ENCODE measurements at places on chromosomes 11 and 22.
A peak's percentile ranks its signal among the peaks of the same experiment; 100 is the strongest.

- no peak for DNase-seq
Measured at GRCh38 chr11:110121204-110121603, 28.0 kb downstream of the ZC3H12C start.

DNA sequence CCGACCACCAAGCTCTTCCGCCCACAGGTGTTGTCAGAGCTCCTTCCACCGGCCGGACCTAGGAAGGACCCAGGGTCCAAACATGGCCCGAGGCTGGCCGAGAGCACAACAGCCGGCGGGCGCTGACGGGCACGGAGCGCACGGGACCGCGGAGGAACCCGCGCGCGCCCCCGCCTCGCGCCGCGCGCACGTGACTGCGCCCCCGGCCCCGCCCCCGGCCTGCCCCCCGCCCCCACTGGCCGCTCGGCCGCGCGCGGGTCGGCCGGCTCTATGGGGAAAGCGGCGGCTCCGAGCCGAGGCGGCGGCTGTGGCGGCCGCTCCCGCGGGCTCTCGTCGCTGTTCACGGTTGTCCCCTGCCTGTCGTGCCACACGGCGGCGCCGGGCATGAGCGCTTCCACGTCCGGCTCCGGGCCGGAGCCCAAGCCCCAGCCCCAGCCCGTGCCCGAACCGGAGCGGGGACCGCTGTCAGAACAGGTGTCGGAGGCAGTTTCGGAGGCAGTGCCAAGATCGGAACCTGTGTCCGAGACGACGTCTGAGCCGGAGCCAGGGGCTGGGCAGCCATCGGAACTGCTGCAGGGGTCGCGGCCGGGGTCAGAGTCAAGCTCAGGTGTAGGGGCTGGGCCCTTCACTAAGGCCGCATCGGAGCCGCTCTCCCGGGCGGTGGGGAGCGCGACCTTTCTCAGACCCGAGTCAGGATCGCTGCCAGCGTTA lies at the start of gene OSBP2:
OSBP2 (plus strand) TSS at position 235 of the 711 bp plus-strand sequence; CDS start at position 271, 36 bp downstream.
- DNase-seq: no peak

DNA sequence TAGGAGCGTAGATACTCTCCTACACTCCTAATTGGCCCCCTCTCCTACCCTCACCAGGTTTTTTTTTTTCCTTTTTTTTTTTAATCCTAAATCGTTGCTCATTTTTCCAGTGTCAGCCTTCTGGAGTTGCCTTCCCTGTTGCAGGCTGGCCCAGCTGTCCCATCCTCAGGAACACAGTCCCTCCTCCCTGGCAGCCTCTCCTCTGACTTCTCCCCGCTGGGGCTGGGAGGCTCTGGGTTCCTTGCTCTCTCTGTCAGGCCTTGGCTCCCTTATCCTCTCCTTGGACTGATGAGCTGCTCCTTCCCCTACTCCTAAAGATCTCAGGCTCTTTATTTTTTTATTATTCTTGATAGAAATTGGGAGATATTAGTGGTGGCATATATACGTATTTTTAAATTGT lies 62.2 kb downstream of the PKNOX2 start:
- no peak for DNase-seq

- no peak for DNase-seq
Measured at GRCh38 chr11:69868006-69868810, 49.0 kb upstream of the FGF3 start.

- no peak for DNase-seq
Measured at GRCh38 chr11:96311120-96311568, 31.9 kb downstream of the MAML2 start.

DNA sequence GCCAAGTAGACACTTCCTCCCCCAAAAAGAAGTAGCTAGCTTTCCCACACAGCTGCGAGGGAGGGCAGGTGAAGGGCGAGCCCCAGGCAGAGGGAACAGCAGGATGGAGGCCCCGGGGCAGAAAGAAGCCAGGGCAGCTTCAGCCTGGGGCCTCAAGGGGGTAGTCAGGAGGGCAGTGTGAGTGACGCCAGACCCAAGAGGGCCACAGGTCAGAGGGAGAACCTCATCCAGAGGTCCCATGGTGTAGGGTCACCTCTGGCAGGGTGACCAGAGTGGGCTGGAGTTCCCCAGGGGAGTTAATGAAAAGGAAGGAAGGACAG lies 9.2 kb downstream of the PRR5 start:
- no peak for DNase-seq

DNA sequence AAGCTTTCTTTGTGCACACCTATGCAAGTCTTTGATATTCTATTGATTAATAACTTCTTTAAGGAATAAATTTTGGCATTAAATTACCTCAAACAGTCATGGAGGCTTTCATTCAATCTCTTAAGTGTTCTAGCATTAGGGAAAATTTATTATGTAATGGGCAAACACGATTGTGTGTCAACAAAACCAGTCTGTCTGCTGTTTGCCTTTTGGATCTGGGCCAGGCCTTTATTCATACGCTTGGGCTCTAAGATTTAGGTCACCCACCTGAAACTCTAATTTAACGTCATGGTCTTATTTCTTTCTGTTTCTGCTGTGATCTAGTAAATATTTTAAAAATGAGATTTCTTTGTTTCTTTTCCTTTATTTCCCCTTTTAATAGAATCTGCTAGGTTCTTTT lies 1270.6 kb downstream of the LRRC4C start:
- no peak for DNase-seq

DNA sequence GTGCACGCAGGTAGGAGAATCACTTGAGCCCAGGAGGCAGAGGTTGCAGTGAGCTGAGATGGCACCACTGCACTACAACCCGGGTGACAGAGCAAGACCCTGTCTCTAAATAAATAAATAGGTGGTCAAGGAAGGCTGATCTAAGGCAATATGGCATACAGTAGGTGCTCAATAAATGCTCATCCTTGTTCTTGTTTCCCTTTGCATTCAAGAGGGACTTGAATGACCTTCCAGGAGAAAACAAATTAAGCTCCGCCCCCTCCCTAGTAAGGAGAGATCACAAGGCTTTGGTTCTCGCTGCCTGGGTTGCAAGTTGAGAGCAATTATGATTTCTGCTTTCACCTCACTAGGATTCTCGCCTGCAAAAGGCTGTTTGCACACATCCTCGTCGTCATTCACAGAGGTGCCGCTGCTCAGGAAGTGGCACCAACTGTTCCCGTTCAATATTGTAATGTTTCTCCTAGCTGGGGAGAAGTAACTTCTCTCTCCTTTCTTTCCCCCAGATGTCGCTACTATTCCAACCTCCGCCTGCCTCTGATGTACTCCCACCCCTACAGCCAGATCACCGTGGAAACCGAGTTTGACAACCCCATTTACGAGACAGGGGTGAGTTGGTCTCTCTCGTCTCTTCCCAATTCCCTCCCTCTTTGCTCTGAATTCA lies 51.8 kb upstream of the ASPHD2 start:
- DNase-seq: no peak

DNA sequence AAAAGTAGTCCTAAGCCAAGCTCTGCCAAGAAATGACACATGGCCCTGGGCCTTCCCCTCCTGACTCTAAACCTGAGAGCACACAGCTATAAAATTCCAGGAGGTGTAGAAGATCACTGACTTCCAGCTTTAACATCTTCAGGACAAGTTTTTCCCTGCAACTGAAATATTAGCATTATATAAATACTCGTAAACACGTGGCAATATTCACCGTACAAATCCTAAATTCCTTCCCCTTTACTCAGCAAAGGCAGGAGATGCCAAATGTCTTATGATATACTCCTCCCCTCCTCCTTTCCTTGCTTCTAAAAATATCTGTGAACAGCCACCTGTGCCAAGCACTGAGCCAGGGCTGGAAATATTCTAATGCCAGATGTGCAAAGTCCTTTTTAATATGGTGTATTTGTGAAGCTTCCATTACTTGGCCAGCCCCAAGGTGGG lies 194.0 kb downstream of the LARGE1 start:
- peak; percentile 34 for DNase-seq

DNA sequence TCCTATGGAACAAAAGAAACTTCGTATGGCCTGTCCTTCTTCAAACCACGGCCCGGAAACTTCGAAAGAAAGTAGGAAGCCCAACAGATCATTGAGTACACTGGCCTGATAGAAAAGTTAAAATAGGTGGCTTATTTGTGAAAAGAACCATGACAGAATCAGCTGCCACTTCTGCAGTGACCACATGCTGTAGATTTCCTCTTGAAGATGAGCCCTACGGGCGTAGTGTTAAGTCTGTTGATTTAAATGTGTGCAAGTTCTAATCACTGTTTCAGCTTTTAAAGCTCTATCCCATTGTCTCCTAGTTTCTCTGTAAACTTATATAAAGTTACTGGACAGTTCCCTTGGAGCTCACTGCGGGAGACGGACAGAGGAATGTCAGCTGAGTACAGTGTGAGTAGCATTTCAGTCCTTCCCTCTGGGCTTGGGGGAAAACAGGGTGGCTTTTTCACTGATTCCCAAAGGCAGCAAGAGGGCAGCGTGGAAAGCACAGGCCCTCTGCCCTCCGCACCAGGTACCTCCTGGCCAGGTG lies 17.8 kb downstream of the SAMM50 start:
- no peak for DNase-seq

DNA sequence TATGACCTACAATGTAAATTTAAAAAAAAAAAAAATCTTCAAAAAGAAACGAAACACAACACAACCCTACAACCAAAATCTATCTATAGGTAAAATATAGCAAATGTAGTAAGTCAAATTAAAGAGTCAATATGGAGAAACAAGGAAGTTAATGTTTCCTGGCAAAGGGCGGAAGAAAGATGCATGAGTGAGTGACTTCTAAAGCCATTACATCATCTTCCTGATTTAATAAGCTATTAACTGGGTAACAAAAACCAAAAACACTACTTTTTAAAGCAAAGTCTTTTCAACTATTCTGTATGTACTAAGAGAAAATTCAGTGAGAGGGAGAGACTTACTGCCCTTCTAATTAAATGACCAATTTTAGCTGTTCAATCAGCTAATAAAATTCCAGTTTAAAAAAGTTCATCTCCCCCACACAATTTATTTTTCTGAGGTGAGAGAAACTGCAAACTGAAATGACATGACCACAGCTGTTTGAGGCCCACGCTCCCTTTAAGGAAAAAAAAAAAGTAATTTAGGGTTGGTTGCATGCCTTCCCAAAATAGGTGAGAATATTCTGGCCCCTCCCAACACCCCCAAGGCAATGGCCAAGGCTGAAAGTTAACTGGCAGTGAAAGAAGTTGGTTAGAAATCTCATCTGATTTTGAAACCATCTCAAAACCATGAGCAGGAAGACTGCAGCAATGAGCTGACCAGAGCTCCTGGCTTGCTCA lies 5.9 kb downstream of the SF1 start:
- no peak for DNase-seq

DNA sequence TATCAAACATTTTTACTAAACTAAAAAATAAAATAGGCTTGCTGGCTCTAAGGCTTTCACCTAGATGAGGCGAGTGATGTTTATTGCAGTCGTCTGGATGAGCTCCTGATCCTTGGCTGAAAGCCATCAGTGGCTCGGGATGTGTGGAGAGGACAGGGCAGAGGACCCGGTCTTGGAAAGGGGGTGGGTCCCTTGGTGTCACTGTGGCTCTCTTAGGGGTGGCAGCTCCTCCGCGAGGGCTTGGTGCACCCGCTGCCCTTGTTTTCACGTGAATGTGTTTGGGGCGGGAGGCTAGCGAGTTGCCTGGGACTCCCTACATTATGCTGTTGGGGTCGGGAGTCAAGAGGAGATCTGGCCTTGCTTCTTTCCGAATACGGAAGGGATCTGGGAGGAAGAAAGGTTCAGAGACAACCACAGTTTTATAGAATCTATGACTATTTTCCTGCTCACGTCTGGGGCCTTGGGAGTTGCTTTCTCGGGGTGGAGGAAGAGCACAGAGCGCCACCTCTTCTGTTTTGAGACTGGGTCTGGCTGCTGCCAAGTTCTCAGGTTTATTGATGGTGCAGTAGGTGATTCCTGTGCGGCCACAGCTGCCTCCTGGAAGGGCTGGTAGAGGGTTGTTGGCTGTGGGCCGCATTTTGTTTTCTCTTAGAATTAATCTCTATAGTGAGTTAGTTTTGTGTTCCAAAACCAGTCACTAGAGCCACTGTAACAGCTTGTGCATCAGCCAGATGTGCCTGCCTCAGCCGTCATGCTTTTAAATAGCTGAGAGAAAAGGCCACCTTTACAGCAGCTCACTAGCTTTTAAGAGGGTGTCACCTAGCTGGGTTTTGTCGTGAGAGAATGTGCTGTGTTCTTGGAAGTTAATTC lies 12.8 kb downstream of the TBC1D22A start:
- DNase-seq: no peak

DNA sequence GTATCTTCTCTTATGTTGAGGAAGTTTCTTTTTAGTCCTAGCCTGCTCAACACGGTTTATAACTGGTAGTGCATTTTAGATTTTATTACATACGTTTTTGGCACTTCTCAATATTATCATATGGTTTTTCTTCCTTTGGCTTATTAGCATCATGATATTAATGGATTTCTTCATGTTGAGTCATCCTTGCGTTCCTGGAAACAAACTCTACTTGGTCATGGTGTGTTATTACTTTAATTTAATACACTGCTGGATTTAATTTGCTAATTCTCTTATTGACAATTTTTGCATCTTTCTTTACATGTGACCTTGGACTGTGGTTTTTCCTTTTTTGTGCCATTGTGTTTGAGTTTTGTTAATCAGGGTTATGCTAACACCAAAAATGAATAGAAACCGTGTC lies 20.5 kb downstream of the IGF2 start:
- DNase-seq: no peak

DNA sequence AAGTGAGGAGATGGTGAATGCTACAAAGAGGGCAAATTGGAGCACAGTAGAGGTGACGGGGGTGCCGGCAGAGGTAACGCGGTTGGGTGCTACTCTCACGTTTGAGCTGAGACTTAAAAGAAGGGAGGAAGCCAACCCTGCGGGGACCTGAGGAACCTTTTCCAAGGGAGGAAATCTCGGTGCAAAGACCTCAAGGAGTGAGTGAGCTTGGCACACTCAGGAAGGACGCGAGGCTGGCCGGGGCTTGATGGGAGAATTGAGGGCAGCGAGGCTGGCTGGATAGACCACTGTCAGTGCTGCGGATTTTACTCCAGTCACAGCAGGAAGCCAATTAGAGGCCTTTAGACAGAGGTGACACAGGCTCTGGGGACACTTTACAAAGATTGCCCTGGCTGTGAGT lies 25.0 kb downstream of the TSKU start:
- DNase-seq: no peak

DNA sequence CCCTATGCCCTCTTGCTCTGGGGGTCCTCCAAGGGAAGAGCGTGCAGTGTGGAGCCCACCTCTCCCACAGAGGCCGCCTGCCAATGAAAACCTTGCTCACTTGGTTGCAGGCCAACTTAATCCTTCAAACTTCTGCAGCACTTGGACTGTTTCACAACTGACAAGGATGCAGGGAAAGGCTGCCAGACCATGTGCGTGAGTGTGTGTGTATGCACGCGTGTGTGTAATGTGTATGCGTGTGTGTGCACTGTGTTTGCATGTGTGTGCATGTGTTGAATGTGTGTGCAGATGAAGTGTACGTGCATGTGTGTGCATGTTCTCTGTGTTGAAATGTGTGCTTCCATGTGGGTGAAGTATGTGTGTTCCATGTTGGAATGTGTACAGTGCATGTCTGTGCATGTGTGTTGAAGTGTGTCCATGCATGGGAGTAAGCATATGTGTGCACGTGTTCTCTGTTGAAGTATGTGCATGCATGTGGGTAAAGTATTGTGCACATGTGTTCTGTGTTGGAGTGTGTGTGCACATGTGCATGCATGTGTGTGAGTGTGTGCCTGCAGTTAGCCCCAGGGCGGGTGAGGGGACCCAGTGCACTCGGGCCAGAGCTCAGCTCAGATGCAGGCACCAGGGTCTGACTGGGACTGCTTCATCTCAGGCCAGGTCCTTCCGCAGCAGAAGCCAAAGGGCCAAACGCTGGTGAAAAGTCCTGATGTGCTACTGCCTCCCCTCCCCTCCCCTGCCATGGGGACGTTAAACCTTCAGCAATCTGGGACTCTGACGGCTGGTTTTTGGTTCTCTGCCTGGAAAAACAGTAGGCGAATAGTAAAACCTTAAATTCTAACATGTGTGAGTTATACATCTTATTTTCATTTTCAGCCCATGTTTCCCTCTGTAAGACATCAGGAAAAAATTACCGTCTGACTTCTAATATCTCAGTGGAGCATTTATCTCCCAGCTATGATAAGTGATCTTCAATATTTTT lies 72.0 kb downstream of the FLI1 start:
- no peak for DNase-seq

Measured in T1000 (cell line).